ENCODE measurements at places on chromosomes 3 and 15.

DNA sequence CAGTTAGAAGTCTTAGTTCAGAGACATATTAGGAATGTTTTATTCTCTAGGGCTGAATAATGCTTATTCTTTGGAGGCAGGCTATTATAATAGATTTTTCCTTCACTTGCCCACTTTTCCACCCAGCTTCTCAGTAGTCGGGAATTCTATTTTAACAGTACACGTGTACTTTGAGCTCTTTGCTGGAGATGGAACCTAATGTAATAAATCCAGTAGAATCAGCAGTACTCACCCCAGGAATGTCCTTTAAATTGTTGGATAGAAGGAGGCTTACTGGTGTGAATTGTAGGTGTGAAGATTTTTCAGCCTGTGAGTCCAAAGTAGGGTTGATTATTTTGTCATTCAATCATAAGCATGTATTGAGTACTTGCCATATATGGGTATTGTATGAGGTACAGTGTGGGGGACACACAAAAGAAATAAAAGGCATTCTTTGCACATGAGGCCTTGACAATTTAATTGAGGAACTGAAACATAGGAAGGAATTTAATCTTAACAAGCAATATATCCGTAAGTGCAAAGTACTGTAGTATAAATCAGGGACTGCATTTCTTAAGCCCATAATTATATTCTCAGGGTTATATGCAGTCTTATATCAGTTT is 29.5 kb upstream of the MGA start:
- no peak for DNase-seq

DNA sequence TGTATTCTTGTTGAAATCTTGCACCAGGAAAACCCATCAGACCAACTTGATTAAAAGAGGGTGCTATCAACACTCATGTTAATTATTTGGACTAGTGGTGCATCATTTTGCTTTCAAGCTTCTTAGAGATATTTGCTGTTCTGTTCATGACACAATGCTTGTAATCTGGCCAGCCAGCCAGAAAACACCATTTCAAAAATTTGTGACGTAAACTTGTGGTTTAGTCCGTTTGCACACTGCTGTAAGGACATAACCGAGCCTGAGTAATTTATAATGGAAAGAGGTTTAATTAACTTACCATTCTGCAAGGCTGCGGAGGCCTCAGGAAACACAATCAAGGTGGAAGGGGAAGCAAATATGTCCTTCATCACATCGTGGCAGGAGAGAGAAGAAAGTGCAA is 374.3 kb upstream of the TGFBR2 start:
- DNase-seq: no peak

DNA sequence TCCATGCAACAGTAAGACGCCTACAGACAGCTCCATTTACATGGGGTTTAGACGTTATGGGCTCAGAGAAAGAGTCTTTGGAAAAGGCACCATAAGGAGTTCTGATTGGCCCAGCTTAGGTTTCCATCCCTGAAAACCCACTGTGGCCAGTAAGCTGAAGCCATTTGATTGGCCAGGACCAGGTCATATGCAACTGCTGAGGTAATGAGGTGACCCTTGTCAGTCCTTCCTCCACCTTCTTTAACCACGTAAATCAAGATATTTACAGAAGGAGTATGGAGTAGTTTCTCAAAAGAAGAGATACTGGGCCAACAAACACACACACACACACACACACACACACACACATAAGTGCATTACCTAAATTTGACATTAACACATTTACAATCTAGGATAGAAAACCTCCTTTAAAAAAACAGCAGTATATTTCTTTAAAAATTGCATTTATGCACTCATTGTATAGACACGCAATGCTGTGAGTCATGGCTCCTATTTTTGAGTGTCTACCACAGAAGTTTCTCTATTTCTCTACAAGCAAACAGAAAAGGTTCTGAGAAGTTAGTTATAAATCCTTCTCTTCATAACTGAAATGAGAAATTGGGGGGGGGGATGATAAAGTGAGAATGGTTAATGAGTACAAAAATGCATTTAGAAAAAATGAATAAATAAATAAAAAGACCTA is 16.3 kb upstream of the MB21D2 start:
- DNase-seq: no peak

DNA sequence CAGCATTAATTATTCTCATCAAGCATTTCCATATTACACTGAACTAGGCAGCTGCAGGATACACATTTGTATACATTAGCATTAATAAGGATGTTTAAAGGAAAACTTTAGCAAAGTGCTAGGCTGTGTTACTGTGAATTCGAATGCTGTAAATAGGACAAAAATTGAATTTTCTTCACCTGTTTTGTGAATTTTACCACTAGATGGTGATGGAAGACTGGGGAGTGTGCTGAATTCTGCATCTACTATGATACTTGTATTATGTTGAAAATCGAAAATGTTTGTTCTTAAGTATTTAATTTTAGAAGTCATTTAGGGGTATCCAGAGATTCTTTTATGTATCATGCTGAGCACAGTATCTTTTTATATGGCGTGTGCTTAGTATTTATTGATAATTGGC is 12.3 kb upstream of the P2RY14 start:
- DNase-seq: no peak

- no peak for DNase-seq
These were observed 41.8 kb downstream of the RAB6B start for GRCh38 chr3:133853925-133854227.

- DNase-seq: no peak
These were observed 83.5 kb downstream of the FOXB1 start for GRCh38 chr15:60087561-60087960.

All from stimulated activated naive CD4-positive, alpha-beta T cell (primary cell).